A549 treated with Mapracorat at 1 μM for 4 hours (cell line): ENCODE measurements at places on chromosomes 3 and 15. TPM values are rescaled to one million over a fixed set of nuclear protein-coding genes. Genes with fewer than 3 reads are reported as not detected.

IL5RA gene
- total RNA-seq = not detected in 5 replicates

ACOX2 gene
- total RNA-seq = 5.9 to 9.8 TPM (median 7.6 TPM) in 5 replicates

OR5K4 gene
- total RNA-seq = not detected in 5 replicates

CD86 gene
- total RNA-seq = not detected in 5 replicates

PIGBOS1 gene
- 23.8 to 35.1 TPM (median 27.0 TPM) in 5 replicates for total RNA-seq

MAP3K13 gene
- total RNA-seq = 12.4 to 15.2 TPM (median 13.0 TPM) in 5 replicates

MASP1 gene
- not detected in 5 replicates for total RNA-seq
